ENCODE measurements at places on chromosomes 2 and 18. TPM values are rescaled to one million over a fixed set of nuclear protein-coding genes. Genes with fewer than 3 reads are reported as not detected.

Gene MGAT4A
- polyA plus RNA-seq: 28.9 TPM

- H3K4me3 ChIP-seq: no peak overlapping the region
- no peaks in the 10 kb centered on the region for H3K27me3 ChIP-seq
- peak; percentile 64 for DNase-seq
These were observed 28.9 kb upstream of the GAREM2 start for GRCh38 chr2:26144031-26144430.

DNA sequence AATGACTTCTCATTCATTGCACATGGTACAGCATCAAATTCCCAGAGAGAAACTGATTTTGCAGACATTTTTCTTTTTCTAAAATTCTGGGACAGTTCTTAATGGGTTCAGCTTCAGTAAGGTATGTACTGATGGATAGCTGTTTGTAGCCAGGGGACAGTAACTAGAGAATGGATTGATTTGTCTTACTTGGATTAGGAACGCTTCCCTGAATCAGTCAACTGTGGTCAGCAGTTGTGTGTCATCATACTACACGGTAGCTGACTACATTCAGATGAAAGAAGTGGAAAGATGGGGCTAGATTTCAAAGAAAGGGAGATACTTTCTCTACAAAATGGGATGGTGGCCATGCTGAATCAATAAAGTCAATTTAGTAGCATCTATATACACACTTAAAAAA is 431.4 kb downstream of the GRB14 start:
- H3K27ac ChIP-seq: no peak overlapping the region
- H3K4me3 ChIP-seq: no peak overlapping the region
- no peaks in the 10 kb centered on the region for H3K27me3 ChIP-seq
- no peaks in the 10 kb centered on the region for H3K4me1 ChIP-seq

Gene D2HGDH
- 35.1 TPM for polyA plus RNA-seq

DNA sequence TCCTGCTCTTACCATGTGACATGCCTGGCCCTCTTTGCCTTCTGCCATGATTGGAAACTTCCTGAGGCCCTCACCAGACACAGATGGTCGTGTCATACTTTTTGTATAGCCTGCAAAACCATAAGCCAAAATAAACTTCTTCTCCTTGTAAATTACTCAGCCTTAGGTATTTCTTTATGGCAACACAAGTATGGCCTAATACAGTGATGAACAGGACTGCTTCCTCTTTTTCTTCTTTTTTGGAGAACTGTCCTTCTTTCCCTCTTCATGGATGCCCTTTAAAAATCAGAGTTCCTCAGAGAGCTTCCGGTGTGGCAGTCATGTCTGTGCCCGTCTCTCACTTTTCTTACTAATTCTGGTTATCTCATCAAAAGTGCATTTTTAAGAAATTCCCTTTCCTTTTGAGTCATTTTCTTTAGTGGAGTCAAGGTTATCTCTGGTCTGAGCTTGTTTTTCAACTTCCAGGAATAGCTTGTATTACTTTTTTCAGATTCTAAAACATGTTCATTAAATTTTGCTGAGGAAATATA is 9.2 kb upstream of the IL1A start:
- no peaks in the 10 kb centered on the region for H3K27me3 ChIP-seq
- DNase-seq: no peak
- no peaks in the 10 kb centered on the region for H3K4me1 ChIP-seq
- no peaks in the 10 kb centered on the region for H3K36me3 ChIP-seq
- H3K27ac ChIP-seq: no peak overlapping the region

DNA sequence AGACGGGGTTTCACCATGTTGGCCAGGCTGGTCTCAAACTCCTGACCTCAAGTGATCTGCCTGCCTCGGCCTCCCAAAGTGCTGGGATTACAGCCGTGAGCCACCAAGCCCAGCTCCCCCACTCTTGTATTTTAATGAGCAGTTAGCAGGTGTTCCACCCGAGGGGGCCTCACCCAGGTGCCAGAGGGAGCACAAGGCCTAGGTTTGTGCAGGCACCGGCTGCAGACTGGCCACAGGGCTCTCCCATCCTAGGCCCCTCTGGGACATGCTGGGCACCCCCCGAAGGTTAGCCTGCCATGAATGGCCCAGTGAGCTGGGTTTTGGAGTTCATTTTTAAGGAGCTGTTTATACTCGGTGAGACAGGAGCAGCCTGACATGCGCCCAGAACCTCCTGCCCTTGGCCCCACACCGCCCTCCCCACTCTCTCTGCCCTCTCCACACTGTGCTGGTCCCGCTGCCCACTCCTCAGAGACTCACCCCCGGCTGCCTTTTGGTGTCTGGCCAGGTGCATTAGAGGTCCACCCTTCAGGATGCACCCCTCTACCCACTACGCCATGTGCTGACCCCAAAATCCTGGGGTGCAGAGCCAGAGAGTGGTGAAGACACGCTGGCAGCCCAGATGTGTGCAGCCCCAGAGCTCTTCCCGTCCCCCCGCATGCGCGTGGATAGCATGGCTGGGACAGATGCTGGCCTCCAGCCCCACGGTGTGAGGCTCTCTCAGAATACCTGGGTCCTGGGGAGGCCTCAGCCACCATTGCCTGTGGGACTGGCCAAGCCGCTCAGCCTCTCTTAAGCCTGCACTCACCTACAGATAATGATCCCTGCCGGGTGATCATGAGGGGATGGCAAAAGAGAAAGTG is 11.2 kb upstream of the KLF11 start:
- H3K36me3 ChIP-seq: no peaks in the 10 kb centered on the region
- no peaks in the 10 kb centered on the region for H3K27me3 ChIP-seq
- H3K4me3 ChIP-seq: no peak overlapping the region
- no peak overlapping the region for H3K27ac ChIP-seq
- H3K4me1 ChIP-seq: no peaks in the 10 kb centered on the region

GRCh38 chr2:147829106-147829505 is 15.7 kb upstream of the ACVR2A start:
- no peaks in the 10 kb centered on the region for H3K4me1 ChIP-seq
- no peak overlapping the region for H3K27ac ChIP-seq
- no peaks in the 10 kb centered on the region for H3K27me3 ChIP-seq
- H3K4me3 ChIP-seq: no peak overlapping the region

DNA sequence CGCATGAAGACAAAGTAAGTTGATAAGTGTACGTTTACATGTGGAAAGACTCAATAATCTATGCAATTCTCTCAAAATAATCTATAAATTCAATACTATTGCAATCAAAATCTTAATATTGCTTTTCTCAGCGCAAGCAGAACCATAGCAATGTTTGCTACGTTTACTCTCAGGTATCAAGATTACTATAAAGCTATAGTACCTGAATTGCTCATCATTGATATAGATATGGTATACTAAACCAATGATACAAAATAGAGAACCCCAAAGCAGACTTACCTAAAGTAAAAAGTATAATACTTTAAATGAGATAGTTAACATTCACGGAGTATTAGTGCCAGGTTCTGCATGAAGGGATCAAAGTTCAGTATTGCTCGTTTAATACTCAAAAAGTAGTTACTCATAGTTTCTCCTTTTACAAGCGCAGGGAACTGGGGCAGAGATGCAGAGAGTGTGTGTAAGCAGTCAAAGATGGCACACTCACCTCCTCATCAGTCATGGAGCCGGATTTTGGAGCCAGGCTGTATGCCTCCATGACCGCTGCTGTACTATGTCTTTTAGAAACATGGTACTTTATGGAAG is 391.0 kb upstream of the ID2 start:
- no peaks in the 10 kb centered on the region for H3K36me3 ChIP-seq
- H3K4me3 ChIP-seq: no peak overlapping the region
- H3K27me3 ChIP-seq: no peaks in the 10 kb centered on the region
- peaks cover 7% of the 10 kb centered on the region for H3K4me1 ChIP-seq
- no peak overlapping the region for H3K27ac ChIP-seq

DNA sequence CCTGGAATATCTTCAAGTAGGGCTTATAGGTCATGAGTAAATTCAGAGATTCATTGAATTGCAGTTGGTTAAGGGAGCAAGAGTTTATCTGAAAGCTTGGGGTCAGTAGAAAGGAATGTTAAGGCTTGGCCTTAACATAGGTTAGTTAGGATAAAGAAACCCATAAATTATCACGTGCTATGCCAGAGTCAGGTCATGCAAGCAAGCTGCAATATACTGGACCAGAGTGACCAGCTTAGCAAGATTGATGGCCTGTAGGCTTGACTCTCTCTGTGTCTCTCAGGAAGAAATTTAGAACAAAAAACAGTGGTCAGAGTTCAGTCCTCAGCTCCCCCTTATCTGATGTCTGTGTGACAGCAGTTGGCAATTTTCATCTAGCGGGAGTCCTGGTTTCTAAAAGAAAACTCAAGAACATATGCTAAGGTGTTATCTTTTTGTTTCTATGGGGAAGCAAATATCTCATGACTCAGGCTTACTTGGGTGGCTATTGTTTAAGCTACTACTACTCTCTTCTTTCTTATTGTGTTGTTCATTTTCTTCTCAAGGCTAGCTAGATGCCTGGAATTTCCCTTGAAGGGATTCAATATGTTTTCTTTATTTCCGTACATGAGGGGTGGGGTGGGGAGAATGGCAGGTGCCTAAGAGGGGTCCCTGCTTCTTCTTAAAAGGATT is 28.7 kb upstream of the MARCO start:
- no peak overlapping the region for H3K27ac ChIP-seq
- no peak for DNase-seq
- H3K27me3 ChIP-seq: no peaks in the 10 kb centered on the region
- H3K36me3 ChIP-seq: no peaks in the 10 kb centered on the region
- H3K4me1 ChIP-seq: no peaks in the 10 kb centered on the region

Gene DNAJB2
- 43.3 TPM for polyA plus RNA-seq
